ENCODE measurements at places on chromosomes 3 and 15.

DNA sequence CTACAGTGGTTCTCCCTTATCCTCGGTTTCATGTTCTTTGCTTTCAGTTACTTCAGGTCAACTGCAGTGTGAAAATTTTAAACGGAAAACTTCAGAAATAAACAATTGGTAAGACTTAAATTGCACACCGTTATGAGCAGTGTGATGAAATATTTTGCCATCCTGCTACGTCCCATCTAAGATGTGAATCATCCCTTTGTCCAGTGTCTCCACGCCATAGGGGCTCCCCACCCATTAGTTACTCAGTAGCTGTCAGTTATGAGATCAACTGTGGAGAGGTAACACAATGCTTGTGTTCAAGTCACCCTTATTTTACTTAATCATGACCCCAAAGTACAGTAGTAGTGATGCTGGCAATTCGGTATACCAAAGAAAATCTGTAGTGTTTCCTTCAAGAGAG is 47.4 kb downstream of the TJP1 start:
- peak; percentile 21 for DNase-seq

- no peak for DNase-seq
Measured at GRCh38 chr3:194035406-194036138, 100.4 kb upstream of the HES1 start.

DNA sequence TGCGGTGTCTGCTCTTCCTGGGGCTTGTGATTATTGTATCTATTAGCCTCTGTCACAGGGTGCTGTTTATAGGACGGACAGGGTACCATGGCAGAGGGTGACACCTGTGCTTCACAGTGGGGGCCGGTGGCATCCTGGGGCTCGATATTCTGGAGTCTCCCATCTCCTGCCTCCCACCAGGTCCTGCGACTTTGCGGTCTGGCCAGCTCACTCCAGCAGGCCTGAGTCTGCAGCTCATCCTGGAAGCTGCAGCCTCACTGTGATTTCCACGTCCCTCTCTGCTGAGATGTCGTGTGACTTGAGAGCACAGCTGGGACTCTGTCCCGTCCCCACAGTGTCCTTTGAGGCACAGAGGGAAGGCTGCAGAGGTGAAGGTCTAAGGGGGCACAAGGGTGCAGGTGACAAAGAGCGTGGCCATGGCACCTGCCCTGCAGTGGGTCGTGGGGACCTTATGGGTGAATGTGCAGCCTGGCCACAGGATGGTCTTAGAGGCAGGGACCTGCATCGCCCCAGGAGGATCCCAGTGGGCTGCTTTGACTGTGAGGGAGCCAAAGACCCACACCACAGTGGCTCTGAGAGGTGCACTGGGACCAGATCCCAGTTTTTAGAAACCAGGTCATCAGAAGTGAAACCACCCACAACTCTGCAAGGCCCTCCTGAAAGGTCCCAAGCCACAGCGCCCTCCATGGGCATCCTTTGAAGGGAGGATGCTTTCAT is 172.8 kb downstream of the KLF13 start:
- no peak for DNase-seq

- DNase-seq = no peak
Measured at GRCh38 chr15:38004218-38004861, 69.9 kb downstream of the TMCO5A start.

DNA sequence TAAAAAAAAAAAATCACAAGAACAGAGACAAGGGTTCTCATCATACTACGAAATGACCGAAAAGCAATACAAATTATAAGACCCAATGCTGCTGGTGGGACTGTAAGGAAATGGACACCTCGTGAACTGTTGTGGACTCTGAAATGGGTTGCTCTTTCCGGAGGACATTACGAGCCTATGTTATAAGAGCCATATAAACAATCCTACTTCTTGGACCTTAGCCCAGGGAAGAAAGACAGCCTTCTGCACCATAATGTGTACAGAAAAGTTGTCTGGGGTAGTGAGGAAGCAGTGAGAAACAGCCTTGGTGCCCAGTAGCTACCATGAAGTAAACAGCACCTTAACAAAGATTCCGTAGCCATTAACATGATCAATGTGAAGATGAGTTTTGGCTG is 2.7 kb downstream of the SLC22A14 start:
- DNase-seq = no peak

- DNase-seq = no peak
Measured at GRCh38 chr3:138395865-138396751, 38.3 kb upstream of the ESYT3 start.

- DNase-seq = no peak
Measured at GRCh38 chr3:184333190-184333589, 4.2 kb upstream of the FAM131A start.

DNA sequence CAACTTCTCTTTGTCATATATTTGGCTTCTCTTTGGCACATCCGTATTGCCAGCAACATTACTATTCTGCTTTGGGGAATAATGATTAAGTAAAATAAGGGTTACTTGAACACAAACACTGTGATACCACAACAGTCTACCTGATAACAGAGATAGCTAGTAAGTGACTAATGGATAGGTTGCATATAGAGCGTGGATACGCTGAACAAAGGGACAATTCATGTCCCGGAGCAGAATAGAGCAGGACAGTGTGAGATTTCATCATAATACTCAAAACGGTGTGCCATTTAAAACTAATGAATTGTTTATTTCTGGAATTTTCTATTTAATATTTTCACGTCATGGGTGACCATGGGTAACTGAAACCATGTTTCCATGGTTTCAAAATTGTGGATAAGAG is 54.1 kb downstream of the SCN5A start:
- DNase-seq = peak; percentile 6

Data from HepG2 (cell line).